ENCODE measurements at places on chromosomes 2 and 18.
A peak's percentile ranks its signal among the peaks of the same experiment; 100 is the strongest.

GRCh38 chr2:146807568-146808168 is 1037.2 kb upstream of the ACVR2A start:
- DNase-seq = no peak

- no peak for DNase-seq
These were observed 126.3 kb downstream of the C2orf74 start for GRCh38 chr2:61288070-61288841.

DNA sequence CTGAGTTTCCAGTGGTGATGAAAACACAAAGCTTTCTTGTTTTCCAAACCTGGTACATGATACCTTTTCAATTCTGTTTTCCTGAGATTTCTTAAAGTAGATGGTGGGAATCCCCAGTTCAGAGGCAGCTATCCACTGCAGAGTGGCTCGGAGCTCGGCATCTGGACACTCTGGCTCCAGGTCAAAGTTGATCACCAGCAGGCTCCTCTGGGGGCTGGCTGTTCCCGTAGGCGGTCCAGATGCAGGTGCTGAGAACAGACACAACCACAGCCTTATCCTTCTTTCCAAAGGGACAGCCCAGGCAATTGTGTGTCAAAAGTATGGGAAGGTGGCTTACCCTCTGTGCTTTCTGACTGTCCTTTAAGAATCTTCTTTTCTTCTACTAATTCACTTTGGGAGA is 119.5 kb downstream of the DAW1 start:
- no peak for DNase-seq

DNA sequence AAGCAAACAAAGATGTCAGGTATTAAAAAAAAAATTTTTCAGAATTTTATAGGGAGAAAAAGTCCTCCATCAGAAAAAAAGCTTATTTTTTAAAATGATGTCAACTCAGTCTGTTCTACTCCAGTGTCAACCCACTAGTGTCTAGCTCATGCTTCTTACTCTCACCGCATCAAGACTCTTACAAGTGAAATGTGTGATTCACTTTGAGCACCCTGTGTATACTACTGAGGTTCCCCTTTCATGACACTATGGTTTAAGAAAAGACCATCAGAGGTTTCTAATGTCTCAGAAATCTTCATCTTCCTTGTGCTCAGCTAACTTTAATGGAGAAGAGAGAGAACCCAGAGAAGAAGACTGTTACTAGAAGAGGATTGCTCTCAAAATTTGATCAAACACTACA is 43.4 kb downstream of the FEZ2 start:
- DNase-seq = no peak

GRCh38 chr2:237626813-237627440 is 460 bp upstream of the LRRFIP1 start:
- no peak for DNase-seq

DNA sequence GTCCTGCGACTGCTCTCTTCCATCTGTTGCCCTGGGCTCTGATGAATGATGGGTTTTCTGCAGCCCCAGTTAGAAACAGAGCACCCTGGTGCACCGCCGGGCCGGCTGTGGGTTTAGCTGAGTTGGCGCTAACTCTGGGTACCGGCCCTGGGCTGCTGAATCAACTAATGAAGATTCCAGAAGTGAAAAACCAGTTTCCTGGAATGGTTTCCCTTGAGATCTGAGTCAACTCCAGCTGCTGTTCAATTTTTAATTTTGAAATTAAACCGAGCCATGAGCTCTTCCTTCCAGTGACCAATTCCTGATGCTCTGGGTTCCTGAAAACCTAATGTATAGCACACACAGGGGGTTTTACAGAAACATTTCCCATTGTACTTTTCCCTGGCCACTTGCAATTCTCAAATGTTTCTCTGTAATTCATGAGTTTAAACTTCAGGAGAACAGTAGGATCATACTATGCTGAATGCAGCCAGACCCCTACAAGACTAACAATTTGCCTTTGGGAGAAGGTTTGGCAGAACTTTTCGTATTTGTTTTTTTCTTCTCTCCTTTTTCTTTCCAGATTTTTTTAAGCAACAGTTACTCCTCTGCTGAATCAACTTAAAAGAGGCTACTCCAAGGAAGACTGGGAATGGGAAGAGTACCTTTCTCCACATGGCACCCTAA is 5.5 kb downstream of the COL6A3 start:
- no peak for DNase-seq

- no peak for DNase-seq
These were observed 138.6 kb downstream of the MAP3K20 start for GRCh38 chr2:173214213-173214612.

- DNase-seq = no peak
These were observed 34.1 kb downstream of the NOP58 start for GRCh38 chr2:202299712-202300111.

- no peak for DNase-seq
These were observed 38.9 kb upstream of the SERPINE2 start for GRCh38 chr2:224077773-224078507.

DNA sequence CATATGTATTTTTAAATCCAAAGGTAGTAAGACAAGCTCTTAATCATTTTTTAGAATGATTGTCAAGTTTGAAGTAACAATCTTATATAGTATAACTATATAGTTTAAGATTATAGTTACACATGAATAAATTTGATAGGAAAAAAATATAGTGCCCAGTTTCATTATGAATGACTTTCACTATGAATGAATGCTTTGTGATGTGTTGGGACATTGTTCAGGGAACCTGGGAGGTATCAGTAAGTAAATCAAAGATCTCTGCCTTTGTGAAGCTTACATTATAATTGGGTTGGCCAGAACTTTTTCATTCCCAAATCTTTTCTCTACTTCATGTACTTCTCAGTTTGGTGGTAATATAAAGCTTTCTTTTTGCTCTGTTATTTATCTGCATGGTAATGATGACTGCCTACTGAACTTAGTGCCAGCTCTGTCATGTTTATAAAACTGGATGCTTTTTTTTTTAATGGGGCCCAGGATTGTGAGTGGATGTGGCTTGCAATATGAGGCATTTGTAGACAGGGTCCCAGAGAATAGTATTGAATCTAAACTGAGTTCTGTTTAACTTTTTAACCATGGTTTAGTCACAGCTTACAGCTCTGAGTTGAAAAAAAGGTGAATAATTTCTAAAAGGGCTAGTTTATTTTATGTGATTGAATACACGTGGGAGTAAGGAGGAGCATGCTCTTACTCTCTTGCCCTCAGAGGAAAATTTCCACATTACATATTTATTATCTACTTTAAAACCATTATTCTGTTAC is 23.3 kb downstream of the GLS start:
- no peak for DNase-seq

DNA sequence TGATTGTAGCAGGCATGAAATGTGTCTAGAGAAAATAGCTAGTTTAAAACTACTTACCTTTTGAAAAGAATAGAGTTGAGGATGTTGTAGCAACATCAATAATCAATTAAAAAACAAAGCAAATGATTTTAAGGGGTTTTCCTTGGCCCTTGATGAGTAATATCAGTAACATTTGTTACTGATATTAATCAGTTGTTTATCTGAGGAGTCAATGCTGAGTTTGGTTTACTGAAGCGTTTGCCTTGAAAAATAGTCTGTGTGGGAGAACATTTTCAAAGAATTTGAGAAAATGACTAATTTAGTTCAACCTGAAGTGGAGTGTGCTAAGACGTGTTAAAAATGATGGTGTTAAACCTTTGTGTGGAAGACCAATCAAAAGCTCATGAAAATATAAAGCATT is 9.3 kb downstream of the PTH2R start:
- DNase-seq = no peak

- DNase-seq = peak; percentile 80
These were observed 7.7 kb downstream of the LPIN1 start for GRCh38 chr2:11753886-11754699.

- DNase-seq = no peak
These were observed 68.7 kb upstream of the MGAT4A start for GRCh38 chr2:98799375-98800329.

DNA sequence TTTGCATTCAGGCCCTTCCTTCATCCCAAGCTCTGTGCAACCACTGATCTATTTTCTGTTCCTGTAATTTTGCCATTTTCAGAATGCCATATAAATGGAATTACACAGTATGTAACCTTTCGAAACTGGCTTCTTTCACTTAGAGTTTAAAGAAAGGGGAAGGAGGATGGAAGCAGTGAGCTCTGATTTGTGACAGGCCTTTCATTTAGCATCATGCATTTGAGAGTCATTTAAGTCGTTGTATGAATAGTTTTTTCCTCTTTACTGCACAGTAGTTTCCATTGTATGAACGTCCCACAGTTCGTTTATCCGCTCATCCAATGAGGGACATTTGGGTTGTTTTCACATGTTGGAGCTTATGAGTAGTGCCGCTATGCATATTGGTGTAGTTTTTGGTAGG is 67.0 kb downstream of the LBH start:
- no peak for DNase-seq

DNA sequence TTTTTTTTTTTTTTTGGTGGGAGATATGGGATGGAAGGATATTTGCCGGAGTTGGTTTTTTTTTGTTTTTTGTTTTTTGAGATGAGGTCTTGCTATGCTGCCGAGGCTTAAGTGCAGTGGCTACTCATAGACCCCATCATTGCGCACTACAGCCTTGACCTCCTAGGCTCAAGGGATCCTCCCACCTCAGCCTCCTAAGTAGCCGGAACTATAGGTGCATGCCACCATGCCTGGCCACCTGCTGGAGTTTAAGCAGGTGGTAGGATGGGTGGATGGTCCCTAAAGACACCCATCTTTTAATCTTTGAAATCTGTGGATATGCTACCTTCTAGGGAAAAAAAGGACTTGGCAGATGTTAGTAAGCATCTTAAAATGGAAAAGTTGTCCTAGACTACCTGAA is 169.8 kb downstream of the TGIF1 start:
- DNase-seq = no peak
